Activated CD8-positive, alpha-beta memory T cell treated with anti-CD3 and anti-CD28 coated beads, Interleukin-2, amount 10 ng/mL, durations not matched to agents 7 days and 5 days (primary cell): ENCODE measurements at places on chromosomes 3 and 15. TPM values are rescaled to one million over a fixed set of nuclear protein-coding genes. Genes with fewer than 3 reads are reported as not detected.

DNA sequence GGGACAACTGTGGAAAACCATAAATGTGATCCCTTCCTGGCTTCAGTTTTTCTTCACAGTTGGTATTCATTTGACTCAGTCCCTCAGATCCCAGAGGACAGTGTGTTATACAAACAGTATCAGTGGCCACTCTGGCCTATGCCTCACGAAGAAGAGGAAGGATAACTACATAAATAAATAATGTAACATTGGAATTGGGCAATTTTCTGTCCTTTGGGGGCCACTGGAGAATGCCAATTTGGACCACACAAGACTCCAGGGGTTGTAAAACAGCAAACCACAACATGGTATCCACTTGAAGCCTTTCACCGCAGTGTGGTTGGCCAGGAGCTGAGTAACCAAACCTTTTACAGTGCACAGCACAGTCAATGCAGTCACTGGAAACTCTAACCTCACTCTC is 1077.0 kb downstream of the ROBO2 start:
- no peak overlapping the region for H3K27ac ChIP-seq
- no peak overlapping the region for H3K4me3 ChIP-seq
- no peak for DNase-seq
- H3K36me3 ChIP-seq = no peaks in the 10 kb centered on the region
- no peaks in the 10 kb centered on the region for H3K4me1 ChIP-seq

Gene CCR9
- 3.2 TPM for total RNA-seq

DNA sequence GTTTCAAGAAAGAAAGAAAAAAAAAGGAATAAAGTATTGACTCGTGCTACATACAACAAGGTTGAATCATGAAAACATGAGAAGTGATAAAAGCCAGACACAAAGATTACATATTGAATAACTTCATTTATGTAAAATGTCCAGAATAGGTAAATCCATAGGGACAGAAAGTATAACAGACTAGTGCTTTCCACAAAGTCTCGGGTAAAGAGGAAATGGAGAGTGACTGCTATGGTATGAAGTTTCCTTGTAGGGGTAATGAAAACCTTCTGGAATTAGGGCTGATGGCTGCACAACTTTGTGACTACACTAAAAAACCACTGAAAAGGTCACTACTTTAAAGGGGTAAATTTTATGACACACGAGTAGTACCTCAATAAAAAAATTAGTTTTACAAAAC is 13.0 kb downstream of the LRRFIP2 start:
- peaks cover 33% of the 10 kb centered on the region for H3K4me1 ChIP-seq
- no peak overlapping the region for H3K27ac ChIP-seq
- H3K36me3 ChIP-seq = peaks cover 34% of the 10 kb centered on the region
- no peaks in the 10 kb centered on the region for H3K27me3 ChIP-seq
- H3K4me3 ChIP-seq = no peak overlapping the region

DNA sequence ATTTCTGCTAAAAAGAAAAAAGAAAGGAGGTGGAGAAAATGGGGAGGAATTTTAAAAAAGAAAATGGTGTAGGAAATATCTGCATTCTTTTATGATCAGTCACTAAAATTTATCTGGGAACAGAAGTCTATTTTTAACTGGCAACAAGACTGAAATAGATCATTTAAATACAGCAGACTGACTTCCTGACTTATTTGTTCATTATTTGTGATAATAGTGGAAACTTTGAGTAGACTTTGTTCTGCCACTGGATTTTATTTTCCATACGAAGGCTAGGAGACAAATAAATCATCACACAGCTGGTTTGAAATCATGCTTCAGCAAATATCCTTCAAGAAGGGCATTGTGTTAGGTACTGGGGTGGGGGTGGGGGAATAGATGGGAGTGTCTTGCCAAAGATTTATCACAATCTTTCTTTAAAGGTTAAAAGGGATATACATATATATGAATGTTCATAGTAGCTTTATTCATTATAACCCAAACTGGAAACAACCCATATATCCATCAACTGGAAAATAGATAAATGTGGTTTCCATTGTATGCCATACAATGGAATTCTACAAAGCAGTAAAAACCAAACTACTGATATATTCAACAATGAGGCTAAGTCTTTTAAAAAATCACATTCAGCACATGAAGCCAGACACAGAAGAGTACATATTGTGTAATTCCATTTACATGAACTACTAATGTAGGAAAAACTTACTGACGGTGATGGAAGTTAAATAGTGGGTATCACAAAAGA is 4.7 kb upstream of the CLASP2 start:
- no peak for DNase-seq
- no peak overlapping the region for H3K27ac ChIP-seq
- no peak overlapping the region for H3K4me3 ChIP-seq
- H3K4me1 ChIP-seq = peaks cover 13% of the 10 kb centered on the region

GRCh38 chr3:22485954-22486353 is 717.2 kb upstream of the UBE2E2 start:
- H3K27me3 ChIP-seq = no peaks in the 10 kb centered on the region
- no peaks in the 10 kb centered on the region for H3K36me3 ChIP-seq
- H3K4me1 ChIP-seq = no peaks in the 10 kb centered on the region
- no peak for DNase-seq

Gene GOLGA6A
- not detected for total RNA-seq

DNA sequence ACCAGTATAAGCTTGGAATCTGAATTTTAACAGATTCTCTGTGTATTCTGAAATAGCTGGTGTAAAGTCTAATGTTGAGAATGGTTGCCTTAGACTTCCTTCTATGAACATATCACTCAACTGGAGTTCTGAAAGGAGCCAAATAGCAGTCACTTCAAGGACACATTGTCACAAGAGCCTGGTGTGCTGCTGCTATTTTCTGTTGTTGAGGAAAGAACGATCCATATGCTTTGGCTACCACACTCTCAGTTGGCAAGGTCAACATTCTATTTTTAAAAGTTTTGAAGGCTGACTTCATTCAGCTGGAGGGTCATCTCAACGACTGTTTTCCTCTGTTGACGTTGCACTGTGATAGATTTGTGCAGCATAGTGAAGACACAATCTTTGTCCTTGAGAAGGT is 248.7 kb downstream of the TUSC7 start:
- no peaks in the 10 kb centered on the region for H3K4me1 ChIP-seq
- DNase-seq = no peak
- H3K36me3 ChIP-seq = no peaks in the 10 kb centered on the region
- no peak overlapping the region for H3K27ac ChIP-seq
- H3K27me3 ChIP-seq = no peaks in the 10 kb centered on the region

DNA sequence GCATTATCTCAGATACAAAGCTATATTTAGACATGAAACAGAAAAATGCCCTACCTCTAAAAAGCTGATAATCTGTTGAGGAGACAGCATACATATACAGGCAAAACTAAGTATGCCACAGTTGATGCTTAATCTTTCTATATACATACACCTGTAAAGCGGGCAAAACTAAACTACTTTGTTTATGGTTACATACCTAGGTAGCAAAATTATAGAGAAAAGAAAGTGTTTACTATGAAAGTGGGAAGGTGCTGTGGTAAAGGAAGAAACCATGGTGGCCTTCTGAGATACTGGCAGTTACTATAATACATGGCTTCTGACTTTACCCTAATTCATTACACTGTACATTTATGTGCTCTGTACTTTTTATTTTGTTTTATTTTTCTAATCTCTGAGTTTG is 36.0 kb upstream of the NR1I2 start:
- H3K36me3 ChIP-seq = no peaks in the 10 kb centered on the region
- H3K4me3 ChIP-seq = no peak overlapping the region
- no peak for DNase-seq
- H3K27me3 ChIP-seq = peaks cover 22% of the 10 kb centered on the region
- no peaks in the 10 kb centered on the region for H3K4me1 ChIP-seq
- no peak overlapping the region for H3K27ac ChIP-seq

GRCh38 chr15:89088605-89089315 is 504 bp downstream of the ABHD2 start:
- no peaks in the 10 kb centered on the region for H3K27me3 ChIP-seq
- H3K36me3 ChIP-seq = peaks cover 9% of the 10 kb centered on the region
- DNase-seq = no peak
- H3K4me1 ChIP-seq = peaks cover 35% of the 10 kb centered on the region
- no peak overlapping the region for H3K27ac ChIP-seq
- no peak overlapping the region for H3K4me3 ChIP-seq

Gene ALDH1L1
- not detected for total RNA-seq

Gene CLRN1
- not detected for total RNA-seq
